ENCODE measurements at places on chromosomes 6 and 20.

GRCh38 chr6:43091436-43091991 is 15.4 kb downstream of the PTK7 start:
- DNase-seq: no peak

DNA sequence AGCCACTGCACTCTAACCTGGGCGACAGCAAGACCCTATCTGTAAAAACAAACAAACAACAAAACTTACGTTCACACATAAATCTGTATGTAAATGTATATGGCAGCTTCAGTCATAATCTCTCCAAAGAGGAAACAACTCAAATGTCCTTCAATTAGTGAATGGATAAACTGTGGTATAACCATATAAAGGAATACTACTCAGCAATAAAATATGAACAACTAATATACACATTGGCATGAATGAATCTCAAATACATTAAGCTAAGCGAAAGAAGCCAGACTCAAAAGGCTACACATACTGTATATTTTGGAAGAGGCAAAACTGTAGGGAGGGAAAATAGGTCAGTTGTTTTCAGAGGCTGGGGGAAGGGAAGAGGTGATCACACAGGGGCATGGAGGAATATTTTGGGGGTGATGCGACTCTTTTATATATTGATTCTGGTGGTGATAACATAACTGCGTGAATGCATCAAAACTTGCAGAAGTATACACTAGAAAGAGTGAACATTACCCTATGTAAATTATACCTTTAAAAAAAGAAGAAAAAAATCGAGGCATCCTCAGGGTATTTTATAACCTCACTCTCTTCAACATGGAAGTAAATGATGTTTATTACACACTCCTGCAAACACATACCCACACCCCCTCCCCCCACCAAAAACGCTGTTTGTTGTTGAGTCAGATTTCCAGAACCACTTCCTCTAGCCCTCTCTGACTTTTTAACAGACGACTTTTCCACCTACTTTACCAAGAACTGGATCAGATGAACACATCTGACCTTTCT is 115.2 kb upstream of the RNF24 start:
- peak; percentile 58 for DNase-seq

GRCh38 chr20:25258476-25258805 is 10.6 kb downstream of the PYGB start:
- DNase-seq: no peak

DNA sequence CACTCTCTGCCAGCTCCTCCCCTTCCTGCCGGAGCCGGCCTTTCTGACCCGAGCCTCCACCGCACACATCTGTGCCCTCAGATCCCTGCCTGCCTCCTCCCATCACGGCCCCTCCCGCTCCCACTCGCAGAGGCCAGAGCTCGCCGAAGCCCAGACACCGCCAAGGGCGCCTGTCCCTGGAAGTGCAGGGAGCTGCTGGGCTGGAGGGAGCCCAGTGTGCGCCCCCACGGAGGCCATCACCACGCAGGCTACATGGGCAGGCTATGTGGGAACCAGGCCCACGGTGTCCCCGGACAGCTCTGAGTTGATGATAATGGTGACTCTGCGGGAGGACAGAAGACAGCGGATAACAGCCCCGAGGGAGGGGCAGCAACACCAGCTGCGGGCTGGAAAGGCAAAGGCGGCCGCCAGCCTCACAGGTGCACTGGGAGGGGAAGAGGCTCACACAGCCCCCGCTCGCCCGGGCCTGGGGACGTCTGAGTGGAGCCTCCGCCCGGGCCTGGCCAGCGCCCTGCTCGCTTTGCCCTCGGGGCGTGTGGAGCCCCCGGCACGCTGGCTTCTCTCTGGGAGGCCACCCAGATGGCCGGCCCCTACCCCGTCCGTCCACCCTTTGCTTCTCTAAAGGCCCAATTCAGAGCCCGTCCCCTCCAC is 154.9 kb downstream of the DLL1 start:
- DNase-seq: no peak

- no peak for DNase-seq
Measured at GRCh38 chr6:117677553-117678141, 2.4 kb downstream of the NUS1 start.

DNA sequence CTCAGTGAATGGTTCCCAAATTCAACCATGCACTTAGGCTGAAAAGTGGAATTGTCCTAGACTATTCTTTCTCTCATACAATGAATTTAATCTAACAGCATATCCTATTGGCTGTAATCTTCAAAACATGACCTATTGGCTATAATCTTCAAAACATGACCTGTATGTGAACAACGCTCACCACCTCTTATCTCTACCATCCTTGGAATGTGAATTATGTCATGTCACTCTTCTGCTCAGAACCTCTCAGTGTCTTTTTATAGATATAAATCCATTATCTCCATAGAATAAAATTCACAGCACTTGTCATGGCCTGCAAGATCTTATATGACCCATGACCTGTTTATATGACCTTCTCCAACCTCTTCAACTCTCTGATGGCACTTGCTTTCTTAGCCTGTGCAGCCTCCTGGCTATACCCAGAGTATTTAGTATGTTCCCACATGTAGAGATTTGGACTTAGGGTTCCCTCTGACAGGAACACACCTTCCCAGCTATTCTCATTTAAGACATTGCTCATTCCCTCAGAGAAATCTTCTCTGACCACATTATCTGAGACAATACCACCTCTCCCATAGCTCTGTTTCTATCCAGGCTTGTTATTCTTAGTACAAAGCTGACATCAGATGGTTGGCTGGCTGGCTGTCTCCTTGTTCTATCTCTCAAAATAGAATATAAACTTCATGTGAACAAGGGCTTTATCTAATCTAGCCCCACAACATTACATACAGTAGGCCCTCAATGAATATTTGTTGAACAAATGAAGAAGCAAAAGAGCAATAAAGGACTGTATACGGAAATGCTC is 275.0 kb upstream of the PREP start:
- no peak for DNase-seq
